ENCODE measurements at places on chromosomes 2 and 18. TPM values are rescaled to one million over a fixed set of nuclear protein-coding genes. Genes with fewer than 3 reads are reported as not detected.

The CCDC68 gene
- total RNA-seq, result not detected

DNA sequence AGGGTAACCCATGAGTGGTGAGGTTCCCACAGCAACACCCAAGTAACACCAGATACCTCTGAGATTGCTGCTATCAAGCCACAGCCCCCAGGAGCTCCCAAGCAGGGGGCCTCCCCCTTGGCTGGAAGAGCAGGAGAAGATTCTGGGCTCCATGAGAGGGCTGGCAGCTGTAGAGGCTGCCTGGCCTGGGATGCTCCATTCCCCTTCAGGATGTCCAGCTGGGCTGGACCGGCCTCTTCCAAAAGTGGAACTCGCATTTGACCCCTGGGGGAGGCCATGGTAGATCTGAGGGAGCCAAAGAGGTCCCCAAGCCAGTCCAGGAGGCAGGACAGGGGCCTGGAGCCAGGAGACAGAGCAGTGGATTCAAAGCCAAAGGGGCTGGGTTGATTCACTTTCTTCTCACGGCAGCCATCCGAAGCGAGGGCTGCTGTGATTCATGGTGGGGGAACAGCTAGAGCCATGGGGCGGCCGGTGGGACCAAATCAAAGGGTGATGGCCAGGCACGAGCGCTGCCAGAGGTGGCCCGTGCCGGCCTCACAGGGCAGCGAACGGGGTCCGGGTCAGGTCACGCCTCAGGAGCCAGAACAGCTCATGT is 95.3 kb upstream of the ID2 start:
- no peak for DNase-seq

- no peak for DNase-seq
Observed at GRCh38 chr2:43766006-43766405, 7.8 kb upstream of the DYNC2LI1 start.

- no peak for DNase-seq
Observed at GRCh38 chr18:7272311-7273049, 41.6 kb downstream of the LRRC30 start.

GRCh38 chr2:182952741-182953450 is 85.4 kb downstream of the NCKAP1 start:
- no peak for DNase-seq

DNA sequence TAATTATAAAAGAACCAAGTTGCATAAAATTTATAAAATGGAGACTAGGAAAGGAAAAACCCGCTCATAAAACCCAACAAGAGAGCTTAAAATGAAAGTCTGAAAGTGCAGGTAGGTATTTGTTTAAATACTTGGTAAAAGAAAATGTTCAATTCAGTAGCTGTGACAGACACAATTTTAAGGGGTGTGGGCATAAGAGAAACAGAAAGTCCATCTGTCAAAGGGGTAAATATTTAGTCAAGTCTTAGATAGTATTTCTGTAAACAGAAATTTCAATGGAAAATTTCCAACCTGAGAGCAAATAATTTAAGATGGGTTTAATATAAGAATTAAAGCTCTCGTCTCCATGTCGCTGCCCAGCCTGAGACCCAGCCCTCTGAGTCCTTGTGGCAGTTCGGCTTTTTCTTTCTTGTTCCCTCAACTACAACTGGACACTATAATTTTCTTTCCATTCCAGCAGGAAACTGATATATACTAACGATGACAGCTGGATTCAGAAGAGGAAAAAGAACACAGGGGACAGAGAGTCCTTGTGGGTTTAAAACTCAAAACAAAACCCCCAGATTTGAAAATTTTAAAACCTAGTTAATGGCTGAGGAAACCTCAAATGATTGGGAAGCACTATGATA is 88.0 kb upstream of the ZFP36L2 start:
- DNase-seq, result no peak
